ENCODE measurements at places on chromosomes 5 and 9. TPM values are rescaled to one million over a fixed set of nuclear protein-coding genes. Genes with fewer than 3 reads are reported as not detected.

GRCh38 chr9:85118990-85119755 is 449.6 kb downstream of the NTRK2 start:
- no peaks in the 10 kb centered on the region for H3K27me3 ChIP-seq
- DNase-seq: no peak
- H3K4me1 ChIP-seq: no peaks in the 10 kb centered on the region

DNA sequence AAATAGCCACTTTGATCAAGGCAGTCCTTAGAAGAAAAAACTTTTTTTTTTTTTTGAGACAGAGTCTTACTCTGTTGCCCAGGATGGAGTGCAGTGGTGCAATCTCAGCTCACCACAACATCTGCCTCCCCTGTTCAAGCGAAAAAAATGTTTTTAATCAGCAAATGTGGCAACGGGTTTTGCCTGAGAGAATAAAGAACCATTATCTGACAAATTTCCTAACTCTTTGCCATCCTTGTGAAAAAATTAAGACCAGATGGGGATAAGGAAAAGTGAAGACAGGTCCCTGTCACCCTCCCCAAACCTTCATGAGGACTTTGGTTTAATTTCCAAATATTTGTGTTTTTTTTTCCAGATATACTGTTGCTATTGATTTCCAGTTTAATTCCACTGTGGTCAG is 107.3 kb upstream of the SPOCK1 start:
- H3K27me3 ChIP-seq: peaks cover 7% of the 10 kb centered on the region
- H3K27ac ChIP-seq: no peak overlapping the region
- no peak for DNase-seq
- H3K36me3 ChIP-seq: no peaks in the 10 kb centered on the region

Gene RC3H2
- 44.2 TPM for total RNA-seq

GRCh38 chr9:107390279-107390678 is 99.3 kb downstream of the KLF4 start:
- no peak for DNase-seq
- peaks cover 22% of the 10 kb centered on the region for H3K4me1 ChIP-seq
- peak overlapping the region; percentile 2 for H3K27ac ChIP-seq
- H3K36me3 ChIP-seq: no peaks in the 10 kb centered on the region
- no peaks in the 10 kb centered on the region for H3K27me3 ChIP-seq

- no peak overlapping the region for H3K4me3 ChIP-seq
- peak; percentile 61 for DNase-seq
- H3K36me3 ChIP-seq: no peaks in the 10 kb centered on the region
These were observed 232.1 kb downstream of the MAN2A1 start for GRCh38 chr5:109921735-109922380.

DNA sequence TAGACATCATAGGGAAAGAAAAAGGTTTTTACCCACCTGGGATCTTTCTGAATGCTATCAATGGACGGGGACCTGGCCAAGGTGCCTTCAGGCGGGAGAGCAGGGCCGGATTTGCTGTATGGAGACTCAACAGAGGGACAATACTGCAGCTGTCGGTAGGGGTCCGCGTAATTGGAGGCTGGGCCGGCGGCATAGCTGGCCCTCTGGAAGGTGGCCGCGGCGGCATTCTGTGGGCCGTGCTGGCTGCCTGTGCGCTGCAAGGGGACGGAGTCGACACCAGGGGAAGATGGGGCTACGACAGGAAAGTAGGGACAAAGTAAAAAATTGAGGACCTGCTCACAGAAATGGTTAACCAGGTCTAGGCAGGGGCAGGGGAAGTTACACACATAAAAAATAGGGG is 557.9 kb downstream of the CTNND2 start:
- H3K4me3 ChIP-seq: no peak overlapping the region
- no peak for DNase-seq
- H3K4me1 ChIP-seq: no peaks in the 10 kb centered on the region
- H3K27me3 ChIP-seq: no peaks in the 10 kb centered on the region
- H3K36me3 ChIP-seq: no peaks in the 10 kb centered on the region

- no peak for DNase-seq
- H3K4me1 ChIP-seq: peaks cover 7% of the 10 kb centered on the region
- H3K36me3 ChIP-seq: no peaks in the 10 kb centered on the region
- H3K27ac ChIP-seq: no peak overlapping the region
These were observed 193.8 kb upstream of the HMHB1 start for GRCh38 chr5:143618141-143618540.

GRCh38 chr5:151605559-151605958 is 14.4 kb upstream of the FAT2 start:
- H3K4me1 ChIP-seq: no peaks in the 10 kb centered on the region
- no peak overlapping the region for H3K4me3 ChIP-seq
- H3K27me3 ChIP-seq: no peaks in the 10 kb centered on the region

- no peaks in the 10 kb centered on the region for H3K27me3 ChIP-seq
- H3K4me1 ChIP-seq: no peaks in the 10 kb centered on the region
- no peak overlapping the region for H3K27ac ChIP-seq
- H3K36me3 ChIP-seq: no peaks in the 10 kb centered on the region
These were observed 128.1 kb upstream of the SLIT3 start for GRCh38 chr5:169429044-169429443.

GRCh38 chr9:4798281-4799032 is 5.7 kb downstream of the RCL1 start:
- peak overlapping the region; percentile 8 for H3K27ac ChIP-seq
- no peak for DNase-seq
- H3K4me1 ChIP-seq: peaks cover 48% of the 10 kb centered on the region
- no peaks in the 10 kb centered on the region for H3K27me3 ChIP-seq
- H3K4me3 ChIP-seq: no peak overlapping the region

GRCh38 chr5:125775896-125776295 is 647.3 kb upstream of the GRAMD2B start:
- DNase-seq: no peak
- H3K4me3 ChIP-seq: no peak overlapping the region
- no peaks in the 10 kb centered on the region for H3K36me3 ChIP-seq
- no peak overlapping the region for H3K27ac ChIP-seq
- no peaks in the 10 kb centered on the region for H3K27me3 ChIP-seq

DNA sequence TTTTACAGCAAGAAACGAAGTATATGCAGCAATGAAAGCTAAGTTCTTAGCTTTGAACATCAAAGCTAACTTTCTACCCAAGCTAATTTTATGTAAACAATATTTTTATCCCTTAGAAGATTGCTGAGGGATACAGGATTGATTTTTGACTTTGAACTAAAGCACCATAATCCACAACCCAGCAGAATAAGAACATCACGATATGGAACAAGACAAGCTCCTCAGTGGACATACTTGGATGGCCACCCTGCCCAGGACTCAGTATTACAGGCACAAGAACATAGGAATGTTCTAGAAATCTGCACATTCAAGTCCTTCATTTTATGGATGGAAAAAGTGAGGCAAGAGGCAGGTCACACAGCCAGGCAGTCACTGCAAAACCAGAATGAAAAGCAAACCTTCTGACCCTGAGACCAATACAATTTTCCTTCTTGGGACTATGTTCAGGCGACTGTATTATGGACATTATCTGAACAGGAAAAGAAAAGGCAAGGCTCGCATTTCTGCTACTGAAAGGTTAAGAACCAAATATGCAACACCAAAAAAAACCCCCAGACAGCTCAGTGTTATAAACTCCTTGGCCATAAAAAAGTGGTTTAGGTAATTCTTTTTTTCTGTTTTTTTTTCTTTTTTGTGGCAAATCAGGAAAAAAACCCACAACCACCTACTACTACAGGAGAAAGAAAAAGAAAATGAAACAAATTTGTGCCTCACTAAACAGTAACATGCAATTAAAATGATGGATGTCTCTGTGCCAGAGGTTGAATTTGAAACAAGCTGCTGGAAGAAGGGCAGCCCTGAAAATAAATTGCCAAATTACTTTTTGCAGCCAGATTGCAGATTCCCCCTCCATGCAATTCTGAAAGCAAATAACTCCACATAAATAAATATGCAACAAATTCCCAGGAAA is 25.4 kb downstream of the EPB41L4B start:
- no peak for DNase-seq
- no peaks in the 10 kb centered on the region for H3K27me3 ChIP-seq
- no peaks in the 10 kb centered on the region for H3K4me1 ChIP-seq
- no peak overlapping the region for H3K4me3 ChIP-seq
- no peak overlapping the region for H3K27ac ChIP-seq
- no peaks in the 10 kb centered on the region for H3K36me3 ChIP-seq

Gene AIF1L
- total RNA-seq: 16.0 TPM

Gene TMEM250
- total RNA-seq: 31.2 TPM

GRCh38 chr5:168464214-168464613 is 22.1 kb upstream of the RARS1 start:
- H3K4me1 ChIP-seq: no peaks in the 10 kb centered on the region
- no peak for DNase-seq
- peaks cover 45% of the 10 kb centered on the region for H3K36me3 ChIP-seq
- no peak overlapping the region for H3K27ac ChIP-seq
- no peak overlapping the region for H3K4me3 ChIP-seq

DNA sequence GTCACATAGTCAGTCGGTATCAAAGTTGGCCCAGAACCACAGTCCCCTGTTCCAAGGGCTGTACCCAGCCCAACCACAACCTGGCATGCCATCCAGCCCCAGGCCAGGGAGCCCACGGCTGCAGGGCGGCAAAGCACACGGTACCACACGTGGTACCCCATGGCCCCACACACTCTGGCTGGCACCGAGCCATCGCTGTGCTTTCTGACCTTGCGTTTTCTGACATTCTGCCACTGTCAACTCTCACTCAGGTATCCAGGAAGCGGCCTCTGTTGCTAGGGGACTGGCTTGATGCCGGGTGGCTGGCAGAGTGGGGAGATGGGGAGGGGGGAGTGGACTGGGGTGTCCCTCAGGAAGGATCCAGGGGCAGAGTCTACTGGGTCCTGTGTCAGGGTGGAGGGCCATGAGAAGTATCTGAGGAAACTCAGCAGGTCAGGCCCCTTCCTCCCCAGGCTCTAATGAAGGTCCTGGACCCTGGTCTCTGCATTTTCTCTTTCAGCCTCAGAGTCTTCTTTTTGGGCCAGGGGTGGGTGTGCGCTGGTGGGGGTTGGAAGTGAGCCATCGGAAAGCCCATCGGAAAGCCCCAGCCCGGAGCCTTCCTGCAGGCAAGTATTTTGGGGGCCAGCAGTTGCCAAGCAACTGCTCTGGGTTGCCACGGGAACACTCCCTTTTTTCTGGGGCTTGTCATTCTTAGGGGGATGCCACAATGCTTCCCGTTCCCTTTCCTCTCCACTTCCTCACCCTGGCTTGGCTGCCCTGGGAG is 21.0 kb upstream of the RALGDS start:
- H3K27ac ChIP-seq: no peak overlapping the region
- no peaks in the 10 kb centered on the region for H3K27me3 ChIP-seq
- H3K36me3 ChIP-seq: no peaks in the 10 kb centered on the region
- H3K4me1 ChIP-seq: peaks cover 74% of the 10 kb centered on the region
- DNase-seq: peak; percentile 79

Gene C5orf63
- 7.5 TPM for total RNA-seq

- no peaks in the 10 kb centered on the region for H3K27me3 ChIP-seq
- no peaks in the 10 kb centered on the region for H3K36me3 ChIP-seq
- H3K4me1 ChIP-seq: no peaks in the 10 kb centered on the region
- no peak overlapping the region for H3K4me3 ChIP-seq
These were observed 23.4 kb upstream of the ANKRD18A start for GRCh38 chr9:38643815-38644173.
